Fibroblast of skin of abdomen (primary cell): ENCODE measurements at places on chromosomes 13 and 19.

DNA sequence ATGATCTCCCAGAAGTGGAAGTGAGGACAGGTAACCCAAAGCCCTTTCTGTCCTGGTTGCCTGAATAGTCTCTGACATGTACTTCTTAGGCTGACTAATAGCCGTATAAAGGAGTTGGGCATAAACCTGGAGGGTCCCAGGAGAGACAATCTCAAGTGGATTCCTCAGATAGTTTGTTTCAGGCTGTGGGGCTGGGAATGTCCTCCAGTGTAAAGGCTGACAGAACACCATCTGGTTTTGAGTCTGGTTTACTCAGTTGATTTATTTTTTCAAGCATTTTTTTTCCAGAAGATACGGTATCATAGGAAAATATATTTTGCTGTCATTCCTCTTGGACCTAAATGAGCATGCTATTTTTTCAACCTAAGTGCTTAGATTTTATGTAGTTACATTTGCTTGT lies 15.2 kb downstream of the HTR2A start:
- peak; percentile 54 for DNase-seq

DNA sequence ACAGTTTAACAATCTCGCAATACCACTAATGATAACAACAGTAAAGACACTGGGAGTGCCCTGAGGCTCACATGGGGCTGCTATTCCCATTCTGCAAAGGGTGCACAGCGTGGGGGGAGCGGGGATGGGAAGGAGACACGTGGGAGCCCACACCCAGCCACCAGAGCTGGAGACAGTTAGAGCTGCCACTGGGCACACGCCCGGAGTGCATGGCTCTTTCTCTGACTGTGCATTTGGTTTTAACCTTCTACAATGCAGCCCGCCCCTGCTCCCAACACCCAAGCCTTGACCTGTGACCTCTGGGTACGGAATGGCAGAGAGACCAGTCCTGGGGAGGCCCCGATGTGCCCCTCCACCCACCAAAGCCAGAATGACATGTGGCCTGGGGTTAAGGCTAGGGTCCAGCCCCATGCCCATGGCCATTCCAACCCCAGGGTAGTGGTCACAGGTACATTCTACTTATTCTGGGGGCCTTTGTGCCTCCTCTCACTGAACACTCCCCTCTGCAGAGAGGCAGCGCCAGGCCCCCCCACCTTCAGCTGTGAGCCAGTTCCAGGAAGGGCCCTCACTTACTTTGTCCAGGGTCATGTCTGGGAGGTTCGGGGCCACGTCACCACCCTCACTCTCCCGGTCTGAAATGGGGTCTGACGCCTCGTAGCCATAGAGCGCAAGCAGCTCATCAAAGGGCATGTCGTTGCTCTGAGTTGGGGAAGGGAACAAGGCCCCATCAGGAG lies 17.1 kb downstream of the MIER2 start:
- DNase-seq = no peak

DNA sequence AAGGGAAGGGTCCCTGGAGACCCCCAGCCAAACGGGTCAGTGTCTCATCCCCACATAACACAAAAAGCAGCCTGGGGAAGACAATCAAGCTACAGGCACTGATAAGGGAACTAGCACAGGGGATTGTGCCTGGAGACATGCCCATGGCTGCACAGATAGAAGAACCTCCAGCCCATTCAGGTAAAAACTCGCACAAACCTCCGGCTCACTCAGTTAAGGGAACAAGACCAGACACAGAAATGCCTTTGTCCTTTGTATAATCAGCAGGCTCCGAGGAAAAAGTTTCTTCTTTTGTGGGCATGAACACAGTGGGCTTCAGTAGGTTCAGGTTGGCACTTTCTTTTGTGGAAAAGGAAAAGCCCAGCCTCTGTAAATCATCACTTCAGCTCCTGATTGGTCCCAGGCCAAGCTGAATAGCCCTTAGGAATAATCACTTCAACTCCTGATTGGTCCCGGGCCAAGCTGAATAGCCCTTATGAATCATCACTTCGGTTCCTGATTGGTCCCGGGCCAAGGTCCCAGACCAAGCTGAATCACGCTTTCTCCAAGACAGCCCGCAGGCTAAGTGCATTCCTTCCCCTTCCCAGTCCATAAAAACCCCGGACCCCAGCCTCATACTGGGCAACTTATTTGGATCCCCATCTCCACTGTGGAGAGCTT lies 5.0 kb upstream of the ZNF230 start:
- no peak for DNase-seq

- no peak for DNase-seq
Observed at GRCh38 chr13:84563611-84564010, 681.3 kb upstream of the SLITRK1 start.

GRCh38 chr19:55257461-55258420 lies 1.1 kb downstream of the PPP6R1 start:
- DNase-seq = no peak
